ENCODE measurements at places on chromosomes 13 and 19. TPM values are rescaled to one million over a fixed set of nuclear protein-coding genes. Genes with fewer than 3 reads are reported as not detected.

GRCh38 chr13:50153401-50153800 lies 138.2 kb downstream of the KCNRG start:
- DNase-seq: no peak

- no peak for DNase-seq
Observed at GRCh38 chr13:48210178-48210577, 22.8 kb upstream of the ITM2B start.

NANOS3 gene
- total RNA-seq: 0.69 TPM

GRCh38 chr13:72205773-72206172 lies 338.8 kb upstream of the DACH1 start:
- DNase-seq: no peak

C13orf42 gene
- not detected for total RNA-seq

DNA sequence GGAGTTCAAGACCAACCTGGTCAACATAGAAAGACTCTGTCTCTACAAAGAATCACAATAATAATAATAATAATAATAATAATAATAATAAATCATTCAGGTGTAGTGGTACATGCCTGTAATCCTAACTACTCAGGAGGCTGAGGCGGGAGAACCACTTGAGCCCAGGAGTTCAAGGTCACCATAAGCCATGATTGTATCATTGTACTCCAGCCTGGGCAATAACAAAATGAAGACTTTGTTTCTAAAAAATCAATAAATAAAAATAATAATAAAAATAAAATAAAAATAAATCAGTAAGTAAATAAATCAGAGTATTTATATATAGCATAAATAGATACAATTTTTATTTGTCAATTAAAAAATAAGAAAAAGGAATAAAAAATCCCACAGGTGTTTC lies 1636.4 kb downstream of the SLITRK1 start:
- DNase-seq: no peak

GRCh38 chr19:38196948-38197656 lies 26.9 kb downstream of the DPF1 start:
- DNase-seq: no peak

KIR3DL2 gene
- not detected for total RNA-seq

DNA sequence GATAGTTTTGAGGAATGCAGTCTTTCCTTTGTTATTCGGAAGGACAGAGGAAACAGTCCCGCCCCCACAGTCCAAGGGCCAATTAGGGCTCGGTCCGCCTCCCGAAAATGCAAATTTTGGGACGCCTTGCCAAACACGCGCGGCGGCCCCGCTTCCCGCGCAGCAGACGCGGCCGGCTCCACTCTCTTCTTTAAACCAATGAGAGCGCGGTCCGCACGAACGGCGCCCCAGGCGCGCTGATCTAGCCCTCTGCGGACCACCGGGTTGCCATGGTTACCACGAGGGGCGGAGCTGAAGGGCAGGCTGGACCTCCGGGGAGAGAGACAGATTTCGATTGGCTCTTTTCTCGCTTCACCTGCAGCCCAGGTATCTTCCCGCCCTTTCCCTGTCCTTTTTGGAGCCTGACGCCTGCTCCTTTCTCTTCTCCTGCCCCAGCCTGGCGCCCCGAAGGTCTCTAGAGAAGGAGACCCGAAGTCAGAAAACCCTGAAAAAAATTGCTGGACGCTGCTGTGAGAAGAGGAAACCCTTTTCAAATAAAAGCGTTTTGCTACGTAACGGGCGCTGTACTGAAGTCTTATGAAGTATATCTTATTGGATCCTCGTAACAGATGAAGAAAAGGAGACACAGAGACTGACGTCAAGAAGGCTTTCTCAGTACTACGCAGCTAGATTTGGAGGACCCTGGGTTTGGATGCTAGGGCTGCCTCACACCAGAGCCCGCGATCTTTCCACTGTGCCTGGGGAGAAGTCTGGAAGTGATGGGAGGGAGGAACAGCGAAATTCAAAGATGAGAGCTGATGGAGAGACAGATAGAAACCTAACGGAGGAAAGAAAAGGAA lies 2.0 kb downstream of the PTH2 start:
- peak; percentile 81 for DNase-seq

DNA sequence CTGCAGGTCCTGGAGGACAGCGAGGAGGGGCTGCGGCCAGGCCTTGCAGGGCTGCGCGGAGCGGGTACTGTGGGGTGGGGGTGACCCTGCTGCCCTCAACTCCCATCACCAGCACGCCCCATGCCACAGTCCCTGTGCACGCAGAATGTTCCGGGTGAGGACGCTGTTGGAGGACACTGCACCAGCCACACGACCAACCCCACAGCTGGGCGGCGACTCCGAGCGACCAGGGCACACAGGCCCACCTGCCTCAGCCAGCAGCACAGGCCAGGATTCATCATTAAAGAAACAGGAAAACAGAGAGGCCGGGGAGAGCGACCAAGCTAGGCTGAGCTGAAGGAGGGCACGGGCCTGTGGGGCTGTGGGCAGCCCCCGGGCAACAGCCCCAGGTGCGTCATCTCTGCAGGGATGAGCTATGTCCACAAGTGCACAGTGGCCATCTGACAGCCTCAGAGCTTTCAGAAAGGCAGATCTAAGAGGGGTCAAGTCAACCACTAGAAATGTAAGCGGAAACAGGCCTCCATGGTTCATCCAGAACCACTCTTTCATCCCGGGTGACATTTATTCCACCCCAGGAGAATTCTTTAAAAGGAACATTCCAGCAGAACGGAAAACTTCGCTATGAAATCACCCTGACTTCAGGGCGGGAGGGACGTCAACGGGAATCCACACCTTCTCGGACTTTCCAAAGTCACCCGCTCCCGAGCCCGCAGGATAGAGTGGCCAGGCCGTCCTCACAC lies 1.5 kb downstream of the GAS6 start:
- DNase-seq: no peak

GRCh38 chr19:30671367-30671619 lies 299.1 kb downstream of the ZNF536 start:
- no peak for DNase-seq

TMPRSS9 gene
- total RNA-seq: not detected

GPC6 gene
- total RNA-seq: 1.6 TPM

DNA sequence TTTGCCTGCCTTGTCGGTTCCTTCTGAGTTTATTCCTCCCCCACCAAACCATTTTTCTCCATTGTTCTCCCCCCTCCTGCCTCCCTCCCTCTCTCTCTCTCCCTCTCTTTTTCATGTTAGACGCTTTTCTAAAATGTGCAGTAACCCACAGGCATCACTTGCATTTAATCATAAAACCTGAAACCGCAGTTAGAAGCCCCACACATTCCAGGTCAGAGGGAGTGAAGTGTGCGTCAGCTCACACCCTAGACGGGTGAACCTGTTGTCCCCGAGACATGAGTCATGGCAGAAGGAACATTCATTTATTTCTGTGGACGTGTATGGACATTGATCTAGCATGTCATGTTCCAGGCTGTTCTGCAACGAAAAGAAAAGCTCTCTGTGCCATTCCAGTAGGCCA lies 19.9 kb downstream of the ONECUT3 start:
- DNase-seq: no peak

WDFY2 gene
- 4.9 TPM for total RNA-seq

DNA sequence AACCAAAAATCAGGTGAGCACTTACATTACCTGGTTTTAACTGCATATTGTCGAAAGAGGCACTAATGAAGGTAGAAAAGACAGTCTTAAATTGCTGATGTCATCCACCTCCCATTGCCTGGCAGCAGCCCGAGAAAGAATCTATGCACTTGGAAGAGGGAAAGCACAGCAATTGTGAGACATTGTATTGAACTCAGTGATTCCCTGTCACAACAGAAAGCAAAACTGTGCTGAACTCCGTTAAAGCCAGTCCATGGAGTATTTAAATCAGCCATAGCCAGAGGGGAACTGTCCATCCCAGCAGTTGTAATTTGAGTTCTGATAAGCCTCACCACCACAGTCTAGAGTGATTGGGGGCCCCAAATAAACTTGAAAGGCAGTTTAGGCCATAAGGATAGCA lies 466.6 kb upstream of the PCDH9 start:
- DNase-seq: no peak

NCAN gene
- total RNA-seq: not detected

DNA sequence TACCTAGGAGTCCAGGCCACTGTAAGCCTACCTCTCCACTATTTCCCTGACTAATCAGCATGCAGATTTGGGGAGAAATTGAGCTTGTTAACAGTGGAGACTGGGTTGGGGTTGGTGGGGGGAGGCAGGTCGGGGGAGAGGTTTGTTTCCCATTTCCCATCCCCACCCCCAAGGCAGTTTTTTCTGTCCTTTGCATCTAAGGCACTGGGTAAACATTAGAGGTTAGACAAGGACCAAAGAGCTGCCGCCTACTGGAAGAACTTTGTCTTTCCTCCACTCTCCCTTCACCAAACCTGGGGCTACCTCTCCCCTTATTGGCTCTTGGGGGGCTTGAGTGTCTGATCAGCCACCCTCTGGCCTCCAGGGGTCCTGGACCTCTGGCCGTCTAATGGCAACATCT lies 953 bp downstream of the KCNN4 start:
- DNase-seq: no peak

DNA sequence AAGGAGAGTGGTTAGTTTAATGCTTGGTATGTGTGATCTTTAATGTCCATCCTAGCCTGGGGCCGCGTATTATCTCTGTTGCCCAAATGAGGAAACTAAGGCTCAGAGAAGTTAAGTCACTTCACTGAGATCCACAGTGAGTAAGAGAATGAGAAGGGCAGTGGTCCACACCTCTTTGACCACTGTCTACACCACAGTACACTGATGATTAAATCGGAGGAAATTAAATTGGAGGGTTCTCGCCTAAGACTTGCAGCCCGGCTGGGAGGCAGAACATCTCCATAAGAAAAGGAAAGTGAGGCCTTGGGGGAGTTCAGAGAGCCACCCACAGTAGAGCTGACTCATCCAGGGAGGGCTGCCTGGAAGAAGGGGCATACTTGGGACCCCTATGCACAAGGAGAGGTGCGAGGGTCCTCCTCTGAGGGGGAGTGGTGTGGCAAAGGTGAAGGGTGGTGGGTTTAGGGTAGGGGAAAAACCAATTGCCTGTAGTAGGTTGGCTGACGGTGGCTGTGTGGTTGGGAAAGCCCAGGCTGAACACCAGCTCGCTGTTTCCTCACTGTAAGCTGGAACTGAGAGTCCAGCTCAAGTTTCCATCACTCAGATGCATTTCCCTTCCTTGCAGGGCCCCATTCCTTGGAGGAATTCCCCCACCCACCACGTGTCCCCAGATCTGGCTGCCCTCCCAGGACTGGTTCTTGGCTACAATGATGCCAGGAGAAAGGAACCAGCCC lies 15.0 kb upstream of the DHRS12 start:
- no peak for DNase-seq

CFAP97D2 gene
- not detected for total RNA-seq

GRCh38 chr13:68927387-68928026 lies 1180.1 kb upstream of the ATXN8OS start:
- no peak for DNase-seq

DNA sequence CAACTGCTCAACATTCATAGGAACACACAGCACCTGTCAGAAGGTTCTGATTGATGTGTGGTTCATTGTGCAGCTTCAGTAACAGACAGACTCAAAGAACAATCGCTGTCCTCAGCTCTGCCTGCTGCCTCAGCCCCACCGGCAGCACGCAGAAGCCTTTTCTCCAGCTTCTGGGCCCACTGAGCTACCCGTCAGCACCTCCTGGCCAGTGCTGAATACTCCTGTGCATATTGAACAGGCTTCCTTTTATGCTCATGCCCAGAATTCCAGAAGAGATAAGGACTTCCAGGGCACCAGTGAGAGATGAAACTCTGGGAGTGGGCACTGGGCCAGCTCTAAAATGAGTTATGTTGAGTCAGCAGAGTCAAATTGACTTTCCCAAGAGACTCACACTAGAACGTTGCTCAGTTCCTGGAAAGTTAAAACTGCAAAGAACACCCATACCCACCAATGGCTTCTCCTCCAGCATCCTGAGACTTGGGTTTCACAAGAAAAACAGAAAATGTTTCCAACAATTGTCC lies 119.3 kb downstream of the COL4A1 start:
- DNase-seq: peak; percentile 76

SPART gene
- total RNA-seq: 44.1 TPM

DNA sequence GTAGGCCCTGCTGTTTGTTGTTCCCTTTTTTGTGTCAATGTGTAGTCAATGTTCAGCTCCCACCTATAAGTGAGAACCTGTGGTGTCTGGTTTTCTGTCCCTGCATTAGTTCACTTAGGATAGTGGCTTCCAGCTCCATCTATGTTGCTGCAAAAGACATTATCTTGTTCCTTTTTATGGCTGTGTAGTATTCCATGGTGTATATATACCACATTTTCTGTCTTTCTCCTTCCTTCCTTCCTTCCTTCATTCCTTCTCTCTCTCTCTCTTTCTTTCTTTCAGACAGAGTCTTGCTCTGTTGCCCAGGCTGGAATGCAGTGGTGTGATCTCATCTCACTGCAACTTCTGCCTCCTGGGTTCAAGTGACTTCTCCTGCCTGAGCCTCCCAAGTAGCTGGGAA lies 21.0 kb downstream of the CYP2A6 start:
- DNase-seq: no peak

- no peak for DNase-seq
Observed at GRCh38 chr19:35462476-35462953, 14.5 kb downstream of the FFAR2 start.

DNA sequence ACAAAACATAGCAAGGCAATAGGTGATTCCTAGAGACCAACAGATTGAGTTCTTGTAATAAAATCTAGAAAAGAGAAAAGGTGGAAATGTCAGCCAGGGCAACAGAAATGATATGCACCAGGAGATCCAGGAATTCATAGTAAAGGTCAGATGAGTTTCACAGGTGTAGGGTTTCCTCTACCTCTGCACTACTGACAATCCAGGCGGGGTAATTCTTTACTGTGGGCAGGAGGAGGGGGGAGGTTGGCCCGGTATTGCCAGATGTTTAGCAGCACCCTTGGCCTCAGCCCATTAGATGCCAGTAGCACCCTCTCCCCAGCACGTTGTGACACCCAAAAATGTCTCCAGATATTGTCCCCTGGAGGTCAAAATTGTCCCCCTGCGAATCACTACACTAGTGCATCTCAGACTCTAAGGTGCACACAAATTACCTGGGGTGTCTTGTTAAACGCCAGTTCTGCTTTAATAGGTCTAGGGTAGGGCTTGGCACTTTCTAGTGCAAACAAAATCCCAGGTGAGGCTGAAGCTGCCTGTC lies 3.5 kb upstream of the UBAC2 start:
- DNase-seq: no peak

GRCh38 chr19:991174-991931 lies 7.2 kb downstream of the WDR18 start:
- DNase-seq: no peak

LRFN3 gene
- 7.5 TPM for total RNA-seq

- no peak for DNase-seq
Observed at GRCh38 chr13:43360171-43360570, 336.8 kb downstream of the DNAJC15 start.
